Thyroid gland (tissue), 4 donors: ENCODE measurements at places on chromosomes 11 and 22. TPM values are rescaled to one million over a fixed set of nuclear protein-coding genes. Genes with fewer than 3 reads are reported as not detected.

- no peak overlapping the region for H3K27ac ChIP-seq
- H3K27me3 ChIP-seq: no peaks in the 10 kb centered on the region
- H3K36me3 ChIP-seq: no peaks in the 10 kb centered on the region
- no peak overlapping the region for H3K4me3 ChIP-seq
- no peak for DNase-seq
Measured at GRCh38 chr11:124915541-124916369, 3.3 kb upstream of the HEPN1 start.

- no peak overlapping the region for H3K27ac ChIP-seq
- H3K4me3 ChIP-seq: no peak overlapping the region
- peaks cover 74% of the 10 kb centered on the region for H3K4me1 ChIP-seq
- no peaks in the 10 kb centered on the region for H3K36me3 ChIP-seq
Measured at GRCh38 chr11:11215944-11216343, 137.1 kb downstream of the CSNK2A3 start.

DNA sequence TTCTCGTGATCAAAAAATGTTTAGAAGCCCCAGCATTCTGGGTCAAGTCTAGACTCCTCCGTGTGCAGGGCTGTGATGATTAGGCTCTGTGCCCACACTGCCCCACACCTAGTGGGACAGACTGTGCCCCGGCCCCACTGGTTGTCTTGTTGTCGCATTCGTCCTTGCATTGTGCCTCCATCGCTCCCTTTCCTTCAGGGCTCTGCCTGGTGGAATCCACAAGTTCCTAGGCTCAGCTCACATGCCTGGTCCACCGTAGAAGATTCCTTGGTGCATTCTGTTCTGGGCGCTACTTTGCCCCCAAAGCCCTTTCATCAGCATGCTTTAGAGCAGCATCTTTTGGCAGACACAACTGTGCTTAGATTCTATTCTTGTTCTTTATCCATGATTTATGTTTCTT lies 23.5 kb upstream of the THY1 start:
- no peak for DNase-seq
- no peaks in the 10 kb centered on the region for H3K4me1 ChIP-seq
- H3K36me3 ChIP-seq: no peaks in the 10 kb centered on the region
- no peaks in the 10 kb centered on the region for H3K27me3 ChIP-seq
- no peak overlapping the region for H3K27ac ChIP-seq

DNA sequence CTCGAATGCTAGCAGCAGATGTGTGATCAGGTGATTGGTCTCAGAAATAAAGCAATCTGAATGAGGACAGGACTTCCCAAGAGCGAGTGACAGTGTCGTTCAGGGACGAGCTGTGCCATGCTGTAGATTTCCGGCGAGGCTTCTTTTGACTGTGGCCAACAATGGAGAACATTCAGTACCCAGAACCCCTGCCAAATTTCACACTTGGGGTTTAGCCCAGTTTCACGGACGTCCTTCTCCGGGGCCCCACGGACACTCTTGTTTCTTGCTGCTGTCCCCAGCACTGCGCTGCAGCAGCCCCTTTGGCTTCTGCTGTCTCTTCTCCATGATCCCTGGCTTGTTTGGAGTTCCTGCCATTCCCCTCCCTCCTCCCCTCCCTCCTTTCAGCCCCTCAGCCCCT lies 115.1 kb upstream of the GRAMD1B start:
- no peaks in the 10 kb centered on the region for H3K27me3 ChIP-seq
- no peaks in the 10 kb centered on the region for H3K36me3 ChIP-seq
- no peak for DNase-seq
- H3K4me1 ChIP-seq: no peaks in the 10 kb centered on the region

GRCh38 chr11:1152316-1153104 lies 5.2 kb upstream of the MUC5AC start:
- H3K27me3 ChIP-seq: no peaks in the 10 kb centered on the region
- no peak overlapping the region for H3K27ac ChIP-seq
- DNase-seq: no peak

DNA sequence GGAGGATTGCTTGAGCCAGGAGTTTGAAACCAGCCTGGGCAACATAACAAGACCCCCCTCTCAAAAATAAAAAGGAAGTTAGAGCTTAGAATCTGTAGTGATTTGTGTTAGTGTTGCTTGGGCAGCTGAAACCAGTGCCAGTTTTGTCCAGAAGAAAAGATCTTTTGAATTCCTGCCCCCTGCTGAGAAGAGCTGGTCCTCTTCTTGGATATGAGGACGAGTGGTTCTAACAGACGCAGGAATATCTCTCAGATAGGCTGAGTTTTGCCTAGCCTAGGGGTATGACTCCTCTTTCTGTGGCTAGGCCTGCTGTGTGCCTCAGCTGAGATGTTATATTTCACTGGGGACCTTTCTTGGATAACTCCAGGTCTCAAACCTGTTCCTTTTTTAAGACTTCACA lies 102.8 kb downstream of the STIM1 start:
- DNase-seq: peak; percentile 26
- H3K4me3 ChIP-seq: no peak overlapping the region
- H3K27ac ChIP-seq: peak overlapping the region; percentile 33
- peaks cover 28% of the 10 kb centered on the region for H3K4me1 ChIP-seq

GRCh38 chr11:59556115-59556916 lies 45.0 kb downstream of the OR4D9 start:
- H3K36me3 ChIP-seq: no peaks in the 10 kb centered on the region
- no peaks in the 10 kb centered on the region for H3K27me3 ChIP-seq
- H3K27ac ChIP-seq: no peak overlapping the region

DNA sequence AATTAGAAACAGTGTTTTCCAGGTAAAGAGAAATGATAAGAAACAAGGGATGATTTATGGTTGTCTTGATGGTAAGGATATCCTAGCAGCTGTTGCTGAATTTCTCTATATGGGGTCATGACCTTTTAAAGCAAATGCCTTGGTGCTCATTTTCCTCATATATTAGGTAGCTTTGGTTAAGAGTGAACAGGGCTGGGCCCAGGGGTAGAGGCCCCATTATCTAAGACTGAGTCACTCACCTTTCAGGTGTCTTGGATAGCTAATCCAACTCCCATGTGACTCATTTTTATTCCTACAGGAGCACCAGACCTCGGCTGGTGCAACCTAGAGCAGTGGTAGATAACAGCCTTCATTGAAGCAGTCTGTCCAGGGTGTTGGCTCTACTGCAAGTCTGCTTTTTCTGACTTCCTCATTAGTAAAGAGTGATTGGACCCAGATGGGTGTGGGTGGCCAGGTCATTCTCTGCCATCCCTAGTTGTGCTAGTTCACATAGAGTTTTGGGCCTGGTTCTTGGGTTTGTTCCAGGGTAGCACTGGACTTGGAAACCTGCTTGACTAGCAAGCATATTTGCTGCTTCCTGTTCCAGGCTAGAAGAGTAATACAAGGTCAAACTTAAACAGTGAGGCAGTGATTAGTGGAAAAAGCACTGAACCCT lies 37.4 kb downstream of the CTNND1 start:
- no peaks in the 10 kb centered on the region for H3K27me3 ChIP-seq
- H3K4me1 ChIP-seq: peaks cover 26% of the 10 kb centered on the region
- peak; percentile 76 for DNase-seq
- H3K4me3 ChIP-seq: no peak overlapping the region

DNA sequence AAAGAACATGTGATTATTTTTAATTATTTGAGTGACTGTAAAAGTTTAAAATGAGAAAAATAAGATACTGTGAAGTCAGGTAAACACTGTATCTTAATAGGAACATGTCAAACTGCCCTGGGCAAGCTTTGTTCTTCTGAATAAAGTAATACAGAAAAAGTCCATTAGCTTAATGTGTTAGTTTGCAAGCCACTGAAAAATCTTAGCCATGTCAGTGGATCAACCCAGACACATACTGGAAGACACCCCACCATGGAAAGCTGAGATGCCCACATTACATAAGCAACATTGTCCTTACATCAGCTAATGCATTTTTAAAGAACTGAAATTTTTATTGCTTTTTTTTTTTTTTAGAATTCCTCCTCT lies 155.2 kb downstream of the BBOX1 start:
- no peaks in the 10 kb centered on the region for H3K27me3 ChIP-seq
- H3K4me1 ChIP-seq: no peaks in the 10 kb centered on the region
- DNase-seq: no peak
- H3K4me3 ChIP-seq: no peak overlapping the region

DNA sequence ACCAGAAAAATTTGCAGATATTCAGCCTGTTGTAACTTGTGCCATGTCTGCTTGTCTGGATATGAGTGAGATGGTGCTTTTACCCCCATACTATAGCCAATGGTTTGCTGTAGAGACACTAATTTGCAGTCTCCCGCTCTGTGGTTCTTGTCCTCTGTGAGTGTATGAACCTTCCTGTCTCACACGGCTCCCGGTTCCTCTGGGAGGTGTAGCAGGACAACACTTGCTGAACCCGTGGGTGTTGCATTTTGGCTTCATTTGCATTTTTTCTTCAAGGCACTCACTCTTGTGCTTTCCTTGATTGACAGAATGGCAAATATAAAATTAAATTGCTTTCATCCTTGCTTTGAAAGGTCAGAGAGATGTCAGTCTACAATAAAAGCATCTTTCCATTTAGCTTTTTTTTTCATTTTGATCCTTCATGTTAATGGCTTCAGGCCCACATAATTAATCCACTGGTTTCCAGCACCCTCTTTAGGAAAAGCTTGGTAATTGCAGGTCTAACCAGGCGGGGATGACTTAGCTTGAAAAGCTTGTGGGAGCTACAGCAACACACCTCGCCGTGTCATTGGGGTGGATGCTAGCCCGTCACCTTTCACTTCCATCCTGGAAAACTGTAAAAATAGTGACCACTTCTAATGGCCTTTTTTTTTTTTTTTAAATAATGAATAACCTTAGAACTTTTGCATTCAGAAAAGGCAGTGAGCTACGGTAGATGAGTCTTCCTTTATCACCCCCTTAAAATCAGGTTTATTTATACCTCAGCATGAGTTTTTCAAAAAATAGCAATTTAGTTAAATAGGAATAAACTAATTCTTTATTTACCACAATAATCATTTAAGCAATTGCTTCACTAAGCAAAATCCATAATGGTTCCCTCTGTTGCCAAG lies 27.4 kb upstream of the ST14 start:
- H3K27ac ChIP-seq: no peak overlapping the region
- peak; percentile 46 for DNase-seq
- H3K27me3 ChIP-seq: no peaks in the 10 kb centered on the region

GRCh38 chr22:36303874-36304273 lies 50.9 kb downstream of the APOL1 start:
- H3K27me3 ChIP-seq: no peaks in the 10 kb centered on the region
- H3K4me1 ChIP-seq: no peaks in the 10 kb centered on the region
- no peak for DNase-seq
- H3K27ac ChIP-seq: no peak overlapping the region
- H3K36me3 ChIP-seq: peaks cover 96% of the 10 kb centered on the region

GRCh38 chr11:64070314-64070681 lies 34.6 kb downstream of the FLRT1 start:
- H3K27ac ChIP-seq: no peak overlapping the region
- H3K4me3 ChIP-seq: no peak overlapping the region
- H3K27me3 ChIP-seq: no peaks in the 10 kb centered on the region
- no peaks in the 10 kb centered on the region for H3K4me1 ChIP-seq

- no peak for DNase-seq
- no peaks in the 10 kb centered on the region for H3K36me3 ChIP-seq
- no peak overlapping the region for H3K4me3 ChIP-seq
- H3K4me1 ChIP-seq: no peaks in the 10 kb centered on the region
Measured at GRCh38 chr22:48828688-48829087, 999.0 kb downstream of the BRD1 start.

DNA sequence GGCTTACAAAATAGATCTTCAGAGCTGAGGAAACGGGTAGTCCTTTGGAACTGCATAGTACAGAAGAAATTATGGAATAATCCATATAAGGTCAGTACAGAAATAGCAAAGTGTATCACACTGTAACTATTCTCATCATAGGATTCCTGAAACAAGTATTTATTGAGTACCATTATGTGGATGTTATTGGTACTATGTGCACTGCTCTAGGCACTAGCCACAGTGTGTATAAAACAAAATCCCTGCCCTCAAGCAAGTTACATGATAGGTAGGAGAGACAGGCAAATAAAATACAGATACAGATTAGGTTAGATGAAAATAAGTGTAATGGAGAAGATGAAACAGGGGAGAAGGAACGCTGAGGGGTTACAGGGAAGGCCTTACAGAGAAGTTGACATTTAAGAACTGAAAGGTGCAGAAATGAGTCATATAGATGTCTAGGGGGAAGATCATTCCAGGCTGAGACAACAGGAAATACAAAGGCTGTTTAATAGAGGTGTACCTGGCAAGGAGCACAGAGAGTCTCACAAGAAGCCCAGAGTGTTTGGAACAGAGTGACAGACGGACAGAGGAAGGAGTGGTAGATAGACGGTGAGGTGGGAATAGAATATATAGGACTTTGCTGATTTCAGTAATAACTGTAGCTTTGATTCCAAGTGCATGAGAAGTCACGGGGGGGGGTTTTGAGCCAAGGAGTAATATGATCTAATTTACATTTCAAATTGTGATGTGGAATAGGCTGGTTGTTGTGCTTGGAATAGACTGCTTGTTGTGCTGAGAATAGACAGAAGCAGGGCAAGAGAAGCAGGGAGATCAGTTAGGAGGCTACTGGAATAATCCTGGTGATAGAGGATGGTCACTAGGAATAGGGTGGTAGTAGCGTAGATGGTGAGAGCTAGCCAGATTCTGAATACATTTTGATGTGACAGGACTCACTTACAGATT lies 13.7 kb downstream of the RNF141 start:
- H3K36me3 ChIP-seq: peaks cover 6% of the 10 kb centered on the region
- DNase-seq: no peak
- H3K4me1 ChIP-seq: no peaks in the 10 kb centered on the region
- H3K27me3 ChIP-seq: no peaks in the 10 kb centered on the region
- no peak overlapping the region for H3K4me3 ChIP-seq
- no peak overlapping the region for H3K27ac ChIP-seq

DNA sequence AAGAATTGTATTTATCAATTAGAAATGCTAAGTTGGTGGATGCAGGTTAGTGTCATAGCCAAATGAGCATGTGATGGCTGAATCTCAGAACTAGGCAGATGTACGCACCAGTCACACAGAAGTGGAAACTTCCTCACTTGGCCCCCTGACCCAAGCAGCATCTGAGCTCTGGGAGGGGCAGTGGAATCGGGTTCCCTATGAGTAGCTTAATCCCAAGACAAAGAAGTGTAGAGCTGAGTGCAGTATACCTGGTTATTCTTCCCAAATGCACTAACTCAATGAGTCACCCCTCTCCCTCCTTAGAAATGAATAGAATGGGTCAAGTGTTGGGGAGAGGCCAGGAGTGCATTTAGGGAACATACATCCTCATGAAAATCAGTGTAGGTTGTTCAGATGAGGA lies 224.6 kb downstream of the FAT3 start:
- no peaks in the 10 kb centered on the region for H3K4me1 ChIP-seq
- H3K27me3 ChIP-seq: no peaks in the 10 kb centered on the region
- H3K4me3 ChIP-seq: no peak overlapping the region
- no peaks in the 10 kb centered on the region for H3K36me3 ChIP-seq
- no peak overlapping the region for H3K27ac ChIP-seq

OR5D14 gene
- total RNA-seq: not detected

DLG2 gene
- 29.4 TPM for total RNA-seq

ANKK1 gene
- 1.1 TPM for total RNA-seq

CWC15 gene
- total RNA-seq: 41.1 TPM

PRR5L gene
- 11.5 TPM for total RNA-seq

SEC14L6 gene
- not detected for total RNA-seq

AGBL2 gene
- 0.79 TPM for total RNA-seq

NCF4 gene
- 3.7 TPM for total RNA-seq

NNMT gene
- total RNA-seq: 459 TPM

CALCA gene
- 569 TPM for total RNA-seq
